Stimulated activated CD8-positive, alpha-beta memory T cell treated with anti-CD3 and anti-CD28 coated beads, Interleukin-4, amount 100 ng/mL, for 4 hours (primary cell): ENCODE measurements at places on chromosomes 1 and 21.

DNA sequence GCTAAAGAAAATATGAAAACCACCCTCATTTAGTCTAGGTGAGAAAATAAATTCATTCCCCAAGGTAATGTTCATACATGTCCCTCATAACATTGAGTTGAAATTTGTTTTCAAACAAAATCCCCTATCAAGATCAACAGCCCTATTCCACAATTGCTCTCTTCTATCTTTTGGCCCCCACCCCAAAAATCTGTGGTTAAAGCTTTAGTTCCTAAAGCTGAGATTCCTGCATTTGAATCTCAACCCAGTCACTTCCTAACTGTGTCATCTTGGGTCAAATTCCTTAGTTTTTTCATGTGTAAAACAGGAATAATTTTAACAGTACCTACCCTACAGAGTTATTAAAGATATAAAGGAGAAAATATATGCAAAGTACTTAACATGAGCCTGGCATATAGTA, 22.0 kb downstream of the KIAA0319L start:
- no peak for DNase-seq

- DNase-seq = no peak
Measured at GRCh38 chr1:222989443-222989842, 153.6 kb downstream of the TLR5 start.

- DNase-seq = no peak
Measured at GRCh38 chr1:193540511-193540910, 354.1 kb upstream of the B3GALT2 start.

DNA sequence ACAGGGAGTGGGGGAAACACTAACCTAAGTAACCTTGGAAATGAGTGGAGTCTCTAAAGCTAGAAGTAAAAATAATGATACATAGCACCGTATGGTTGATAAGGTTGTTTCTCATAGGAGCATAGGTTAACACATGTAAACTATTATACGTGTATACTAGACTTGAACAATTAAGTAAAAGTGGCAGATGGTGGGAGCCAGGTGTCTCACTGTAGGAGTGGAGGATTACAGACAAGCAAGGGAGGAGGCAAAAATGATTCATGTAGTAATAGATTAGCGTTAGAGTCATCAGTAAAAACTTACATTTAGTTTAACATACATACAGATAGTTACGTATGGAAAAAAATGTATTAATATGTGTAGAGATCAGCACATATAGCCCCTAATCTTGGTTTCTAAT, 138.4 kb upstream of the DSCAM start:
- no peak for DNase-seq

DNA sequence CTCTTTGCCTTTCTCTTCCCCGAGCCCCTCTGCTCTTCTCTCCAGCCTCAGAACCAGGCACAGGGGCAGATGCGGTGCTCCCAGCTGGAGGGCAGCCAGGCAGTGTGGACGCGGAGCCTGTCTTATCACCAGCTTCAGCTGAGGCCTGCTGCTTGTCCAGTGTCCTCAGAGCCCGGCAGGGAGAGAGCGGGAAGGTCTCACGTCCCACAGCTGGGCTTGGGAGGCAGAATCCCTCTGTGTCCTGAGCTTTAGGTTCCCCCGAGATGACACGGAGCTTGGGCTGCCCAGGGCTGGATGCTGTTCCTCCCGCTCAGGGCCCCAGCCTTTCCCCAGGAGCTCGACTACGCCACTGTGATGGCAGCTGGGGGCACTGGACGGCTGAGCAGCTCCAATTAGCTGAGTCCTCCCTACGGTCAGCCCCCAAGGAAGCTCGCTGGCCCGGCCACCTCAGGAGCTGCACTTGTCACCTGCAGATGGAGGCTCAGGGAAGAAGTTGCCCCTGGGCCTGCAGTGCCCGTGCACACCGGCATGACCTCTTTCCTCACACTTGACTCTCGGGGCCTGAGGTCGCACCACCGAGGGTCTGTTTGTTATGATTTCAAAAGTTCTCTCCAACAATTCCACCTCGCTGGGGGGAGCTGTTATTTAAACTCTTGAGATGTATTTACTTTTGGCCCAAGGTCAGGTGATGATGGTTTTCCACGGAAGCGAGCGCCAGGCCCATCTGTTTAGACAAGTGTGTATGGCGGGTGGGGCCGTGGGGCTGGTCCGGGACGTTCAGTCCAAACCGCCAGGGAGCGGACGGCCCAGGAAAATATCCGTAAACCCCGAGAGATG, 127.3 kb downstream of the SIK1 start:
- DNase-seq = no peak

DNA sequence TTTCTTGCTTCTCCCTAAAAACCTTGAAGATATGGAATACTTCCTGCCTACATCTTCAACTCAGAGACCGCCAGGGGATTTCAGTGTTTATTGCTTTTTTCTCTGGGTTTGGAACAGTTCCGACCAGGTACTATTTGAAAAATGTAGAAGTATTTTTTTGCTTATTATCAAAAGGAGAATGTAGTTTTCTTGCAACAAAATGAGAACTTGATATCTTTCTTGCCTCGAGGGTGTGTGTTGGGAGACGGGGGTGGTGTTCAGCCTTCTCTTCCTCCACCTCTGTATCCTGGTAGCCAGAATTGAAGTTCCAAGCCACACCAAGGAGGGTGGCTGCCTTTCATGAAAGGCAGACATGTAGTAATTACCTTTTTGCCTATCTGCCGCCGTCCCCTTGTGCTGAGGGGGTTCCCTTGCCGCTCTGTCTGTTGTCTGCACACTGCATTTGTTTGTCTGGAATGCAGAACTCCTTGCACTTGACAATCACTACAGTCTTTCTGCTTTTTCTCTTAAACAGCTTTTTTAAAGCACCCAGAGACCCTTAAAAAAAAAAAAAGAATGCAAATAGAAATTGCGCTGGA, 212.1 kb downstream of the PBX1 start:
- DNase-seq = no peak

DNA sequence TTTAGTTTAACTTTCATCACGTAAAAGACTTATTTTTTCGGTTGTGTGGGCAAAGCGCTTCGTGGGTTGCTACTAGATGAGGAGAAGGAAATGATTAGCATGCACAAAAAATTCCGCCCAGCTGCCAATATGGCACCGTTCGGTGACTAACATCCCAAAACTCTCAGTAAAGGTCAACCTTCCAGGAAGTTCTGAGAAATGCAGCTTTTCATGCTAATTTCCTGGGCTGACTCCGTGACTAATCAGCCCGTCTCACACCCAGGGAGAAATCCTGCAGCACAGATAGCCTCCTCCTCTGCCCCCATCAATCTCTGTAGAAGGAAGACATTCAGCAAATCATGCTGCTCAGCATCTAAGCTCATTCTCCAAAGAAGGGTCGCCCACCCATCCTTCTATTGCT, 34.1 kb downstream of the TMCO4 start:
- DNase-seq = no peak

DNA sequence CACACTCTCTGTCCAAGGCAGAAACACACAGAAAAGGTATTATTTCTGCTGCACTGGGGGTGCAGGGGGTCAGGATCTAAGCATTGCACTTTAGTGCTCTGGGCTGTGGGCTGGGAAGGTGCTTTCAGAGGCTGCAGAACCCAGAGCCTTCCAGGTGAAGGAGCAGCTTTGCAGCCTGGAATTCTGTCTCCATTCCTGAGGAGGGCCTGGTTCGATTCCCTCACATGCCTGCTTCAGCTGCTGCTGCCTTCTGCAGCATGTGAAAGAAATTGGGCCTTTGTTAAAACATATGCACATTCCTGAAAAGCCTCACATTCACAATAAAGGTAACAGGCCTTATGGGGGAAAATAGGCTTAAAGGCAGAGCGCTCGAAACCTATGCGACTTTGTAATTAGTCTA, 35.9 kb downstream of the VTCN1 start:
- no peak for DNase-seq

DNA sequence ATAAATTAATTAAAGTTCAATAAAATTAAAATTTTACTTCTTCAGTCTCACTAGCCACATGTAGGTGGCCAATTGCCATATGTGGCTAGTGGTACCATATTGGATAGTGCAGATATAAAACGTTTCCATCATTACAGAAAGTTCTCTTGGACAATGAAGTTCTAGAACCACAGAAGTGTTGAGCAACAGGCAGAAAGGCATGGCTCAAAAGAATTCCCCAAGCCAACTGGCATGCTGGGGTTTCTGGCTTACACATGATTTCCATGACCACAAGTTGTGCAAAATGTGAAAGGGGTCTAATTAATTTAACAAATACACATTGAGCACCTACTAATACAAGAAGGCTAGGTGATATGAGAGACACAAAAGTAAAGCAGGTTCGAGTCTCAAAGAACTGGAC, 72.2 kb upstream of the CDC42BPA start:
- DNase-seq = no peak

- DNase-seq = no peak
Measured at GRCh38 chr1:5951846-5952410, 40.3 kb downstream of the NPHP4 start.

- no peak for DNase-seq
Measured at GRCh38 chr1:163106364-163106987, 37.3 kb downstream of the RGS4 start.

DNA sequence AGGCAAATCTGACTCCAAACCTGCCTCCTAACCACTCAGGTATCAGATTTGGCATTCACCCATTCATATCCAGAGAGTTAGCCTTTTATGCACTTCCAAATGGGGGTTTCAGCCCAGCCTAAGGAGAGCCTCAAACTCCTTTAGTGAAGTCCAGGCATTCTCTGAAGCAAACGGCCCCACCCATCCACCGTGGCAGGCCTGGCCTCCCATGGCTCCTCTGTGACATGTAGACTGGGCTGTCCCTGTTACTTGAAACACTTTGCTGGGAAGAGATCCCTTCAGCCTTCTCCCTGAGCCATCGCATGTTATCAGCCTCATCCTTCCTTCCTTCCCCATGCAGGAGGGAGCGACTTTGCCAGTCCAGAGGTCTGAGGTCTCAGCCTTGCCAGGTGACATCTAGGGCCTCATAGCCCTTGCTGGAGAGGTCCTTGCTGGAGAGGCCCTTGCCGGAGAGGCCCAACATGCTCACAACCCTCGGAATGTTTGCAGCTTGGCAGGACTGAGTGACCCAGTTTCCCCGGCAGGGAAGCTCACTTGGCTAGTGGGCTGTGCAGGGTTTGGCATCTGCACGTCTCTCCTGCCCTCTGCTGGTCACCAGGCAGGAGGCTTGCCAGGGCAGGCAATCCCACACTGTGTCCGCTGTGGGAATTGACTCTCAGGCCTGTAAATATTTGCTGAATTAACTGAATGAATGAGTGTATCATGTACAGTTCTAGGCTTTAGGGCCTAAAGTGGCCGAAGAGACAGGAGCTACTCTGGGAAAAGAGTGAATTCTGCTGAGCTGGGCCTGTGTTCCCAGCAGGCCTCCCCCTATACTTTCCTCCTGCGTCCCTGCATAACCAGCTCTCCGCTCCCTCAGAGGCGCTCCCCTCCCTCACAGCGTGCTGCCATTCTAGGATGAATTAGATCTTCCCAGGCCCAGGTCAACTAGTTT, 26.7 kb upstream of the RBM15 start:
- peak; percentile 37 for DNase-seq

DNA sequence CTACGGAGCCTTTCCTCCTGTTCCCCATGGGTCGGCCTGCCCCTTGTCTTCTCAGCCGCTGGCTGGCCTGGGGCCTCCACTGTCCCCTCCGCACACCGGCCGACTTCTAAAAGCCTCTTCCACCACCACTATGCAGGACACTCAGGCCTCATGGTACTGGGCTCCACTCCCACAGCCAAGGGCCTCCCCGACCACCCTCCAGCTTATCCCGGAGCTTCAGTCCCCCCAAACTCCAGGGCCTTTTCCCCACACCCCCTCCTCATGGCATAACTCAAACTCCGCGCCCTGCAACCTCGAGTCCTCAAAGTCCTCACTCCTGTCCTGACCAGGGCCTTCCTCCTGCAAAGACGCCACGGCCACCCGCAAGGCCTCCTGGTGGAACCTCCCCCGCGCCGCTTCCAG, 2.0 kb downstream of the LRRC41 start:
- DNase-seq = no peak

- DNase-seq = no peak
Measured at GRCh38 chr1:162943622-162944021, 82.6 kb upstream of the CCDC190 start.

DNA sequence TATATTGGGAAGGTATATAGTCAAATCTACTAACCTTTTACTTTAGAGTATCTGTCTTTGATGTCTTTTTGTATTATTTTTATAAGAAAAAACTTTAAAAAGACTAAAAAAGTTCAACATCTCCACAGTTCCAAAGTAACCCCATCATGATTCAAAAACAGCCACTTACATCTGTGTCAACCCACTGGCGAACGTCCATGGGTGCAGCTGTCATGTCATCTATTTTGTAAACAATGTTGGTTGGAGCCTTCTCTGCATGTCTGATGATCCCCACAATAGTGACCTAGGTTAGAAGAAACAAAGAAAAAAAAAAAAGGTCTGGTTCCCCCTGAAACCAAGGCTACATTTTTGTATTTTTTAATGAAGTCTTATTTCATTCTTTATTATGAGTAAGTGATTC, 28.0 kb upstream of the SMPDL3B start:
- DNase-seq = no peak

GRCh38 chr1:115224636-115225035, 113.4 kb downstream of the NGF start:
- no peak for DNase-seq

GRCh38 chr1:119330466-119331189, 38.0 kb upstream of the HAO2 start:
- DNase-seq = no peak

DNA sequence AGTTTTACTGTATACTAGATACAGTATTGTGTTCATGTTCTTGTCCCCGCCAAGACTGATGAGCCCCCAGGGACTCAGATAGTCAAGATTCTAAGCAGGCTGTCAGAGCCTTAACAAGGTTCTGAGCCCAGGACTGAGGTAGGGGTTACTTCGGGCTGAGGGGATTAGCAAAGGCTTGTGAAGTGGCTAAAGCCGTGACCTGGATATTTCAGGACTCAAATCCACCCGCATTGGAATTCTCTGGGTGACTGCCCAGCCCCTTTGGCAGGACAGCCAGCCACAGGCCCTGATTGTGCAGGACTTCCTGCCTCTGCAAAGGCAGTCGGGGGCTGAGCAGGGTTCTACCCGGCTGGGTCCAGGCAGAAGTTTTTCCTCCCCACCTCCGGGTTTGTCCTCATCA, at the start of gene PLA2G5:
PLA2G5 (plus strand) TSS at position 321 of the 400 bp plus-strand sequence. CDS start 14,637 bp downstream, outside the sequence.
- no peak for DNase-seq

DNA sequence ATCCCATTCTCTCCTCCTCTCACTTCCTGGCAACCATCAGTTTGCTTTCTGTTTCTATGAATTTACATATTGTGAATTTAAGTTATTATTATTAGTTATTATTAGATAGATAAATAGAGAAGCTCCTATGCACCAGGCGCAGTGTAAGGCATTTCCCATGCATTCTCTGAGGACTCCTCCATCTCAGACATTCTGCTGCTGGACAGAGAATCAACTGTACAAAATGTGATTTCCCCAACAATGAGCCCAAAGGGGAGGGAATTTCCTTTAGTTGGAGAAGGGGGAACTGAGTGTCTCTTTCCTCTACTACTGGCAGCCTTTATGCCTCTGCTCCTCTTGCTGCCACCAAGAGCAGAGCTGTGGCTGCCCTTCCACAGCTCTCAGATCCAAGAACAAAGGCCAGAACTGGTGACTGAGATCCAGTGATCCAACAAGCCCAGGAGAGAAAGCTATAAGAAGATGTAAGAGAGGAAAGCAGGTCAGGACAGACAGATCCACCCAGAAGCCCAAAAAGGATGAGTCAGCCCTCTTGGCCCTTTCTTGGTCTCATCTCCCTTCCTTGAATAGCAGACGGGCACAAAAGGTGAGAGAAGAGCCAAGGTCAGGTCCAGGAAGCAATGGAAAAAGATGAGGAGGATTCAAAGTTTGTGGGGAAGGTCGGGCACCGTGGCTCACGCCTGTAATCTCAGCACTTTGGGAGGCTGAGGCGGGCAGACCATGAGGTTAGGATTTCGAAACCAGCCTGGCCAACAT, 3.5 kb upstream of the IVL start:
- DNase-seq = no peak

GRCh38 chr21:34923202-34923601, 125.9 kb downstream of the RUNX1 start:
- DNase-seq = no peak

- DNase-seq = no peak
Measured at GRCh38 chr1:247330548-247331171, 1.0 kb downstream of the ZNF496 start.
